Urothelium cell line (cell line): ENCODE measurements at places on chromosomes 1 and 21.
A peak's percentile ranks its signal among the peaks of the same experiment; 100 is the strongest.

GRCh38 chr21:44923480-44924084 lies 2.9 kb upstream of the ITGB2 start:
- no peak for DNase-seq

DNA sequence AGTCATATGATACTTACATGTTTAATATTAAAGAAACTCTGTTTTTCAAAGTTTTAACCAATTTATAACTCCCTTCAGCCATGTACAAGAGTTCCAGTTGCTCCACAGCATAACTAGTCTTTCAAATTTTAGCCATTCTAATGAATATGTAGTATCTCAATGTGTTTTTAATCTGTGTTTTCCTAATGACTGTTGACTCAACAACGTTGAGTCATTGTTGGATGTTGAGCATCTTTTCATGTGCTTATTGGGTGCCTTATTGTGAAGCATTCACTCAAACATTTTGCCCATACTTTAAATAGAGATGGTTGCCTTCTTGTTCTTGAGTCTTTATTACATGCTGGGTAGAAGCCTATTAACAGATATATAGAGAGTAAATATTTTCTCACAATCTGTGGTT lies 240.2 kb upstream of the LYPLAL1 start:
- no peak for DNase-seq

DNA sequence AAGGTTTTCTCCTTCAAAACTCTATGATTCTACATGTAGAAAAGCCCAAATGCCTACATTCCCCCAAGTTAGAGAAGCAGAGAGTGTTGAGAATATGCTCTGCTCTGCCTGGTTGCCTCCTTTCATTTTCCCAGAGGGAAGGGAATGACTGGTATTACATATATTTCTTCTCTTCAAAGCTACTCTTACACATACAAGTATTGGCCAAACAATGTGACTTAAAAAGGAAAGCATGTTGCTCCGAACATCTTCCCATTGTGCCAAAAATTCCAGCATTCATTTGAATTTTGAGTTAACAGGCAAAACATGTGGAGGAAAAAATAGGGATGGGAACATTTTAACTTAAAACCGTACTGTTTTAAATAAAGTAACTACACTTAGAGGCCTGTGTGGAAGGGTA lies 125.2 kb downstream of the COQ8A start:
- DNase-seq: no peak

GRCh38 chr1:96104906-96105305 lies 616.7 kb upstream of the PTBP2 start:
- DNase-seq: no peak

- DNase-seq: no peak
Measured at GRCh38 chr21:46100426-46100825, 2.5 kb downstream of the COL6A2 start.

- no peak for DNase-seq
Measured at GRCh38 chr21:25501996-25502665, 105.2 kb downstream of the MRPL39 start.

GRCh38 chr1:101317590-101317989 lies 80.8 kb downstream of the S1PR1 start:
- DNase-seq: no peak

GRCh38 chr1:22654692-22655091 lies 1.7 kb downstream of the C1QB start:
- DNase-seq: no peak

GRCh38 chr1:5721634-5722215 lies 270.5 kb downstream of the NPHP4 start:
- DNase-seq: no peak

DNA sequence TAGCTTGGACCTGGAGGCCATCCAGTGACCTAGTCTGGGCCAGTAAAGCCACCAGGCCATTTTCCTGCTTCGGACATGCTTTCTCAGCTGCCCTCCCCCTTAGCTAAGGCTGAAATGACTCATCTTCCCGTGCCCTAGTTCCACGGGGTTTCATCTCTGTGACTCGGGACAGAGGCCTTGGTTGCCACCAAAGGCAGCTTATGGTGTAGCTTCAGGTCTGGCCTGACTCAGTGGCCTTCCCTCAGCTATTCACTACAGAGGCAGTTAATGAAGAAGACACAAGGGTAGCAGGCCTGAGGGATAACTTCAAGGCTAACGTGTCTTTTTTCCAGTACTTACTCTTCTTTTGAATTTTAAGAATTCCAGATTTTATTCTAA lies 82.4 kb downstream of the PBX1 start:
- DNase-seq: no peak

DNA sequence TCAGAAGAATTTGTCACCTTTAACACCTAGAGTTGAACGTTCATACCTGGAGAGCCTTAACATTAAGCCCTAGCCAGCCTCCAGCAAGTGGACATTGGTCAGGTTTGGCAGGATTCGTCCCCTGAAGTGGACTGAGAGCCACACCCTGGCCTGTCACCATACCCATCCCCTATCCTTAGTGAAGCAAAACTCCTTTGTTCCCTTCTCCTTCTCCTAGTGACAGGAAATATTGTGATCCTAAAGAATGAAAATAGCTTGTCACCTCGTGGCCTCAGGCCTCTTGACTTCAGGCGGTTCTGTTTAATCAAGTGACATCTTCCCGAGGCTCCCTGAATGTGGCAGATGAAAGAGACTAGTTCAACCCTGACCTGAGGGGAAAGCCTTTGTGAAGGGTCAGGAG lies 52.3 kb downstream of the UBE4B start:
- no peak for DNase-seq

GRCh38 chr1:161048949-161049722 lies 3.4 kb upstream of the USF1 start:
- DNase-seq: no peak

- no peak for DNase-seq
Measured at GRCh38 chr21:17708522-17709265, 96.0 kb upstream of the BTG3 start.

DNA sequence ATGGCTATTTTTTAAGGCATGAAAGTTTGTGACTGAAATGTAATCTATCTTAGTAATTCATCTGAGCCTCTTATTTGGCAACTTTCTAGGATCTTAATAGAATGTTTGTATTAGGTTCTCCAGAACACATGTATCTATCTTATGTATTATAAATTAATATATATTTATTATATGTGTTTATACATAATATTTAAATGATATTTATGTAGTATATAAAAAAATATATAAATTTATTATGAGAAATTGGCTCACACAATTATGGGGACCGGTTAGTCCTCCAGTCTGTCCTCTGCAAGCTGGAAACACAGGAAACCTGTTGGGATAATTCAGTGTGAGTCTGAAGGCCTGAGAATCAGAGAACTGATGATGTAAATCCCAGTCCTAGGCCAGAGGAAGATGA lies 155.7 kb downstream of the AMY1C start:
- DNase-seq: no peak

DNA sequence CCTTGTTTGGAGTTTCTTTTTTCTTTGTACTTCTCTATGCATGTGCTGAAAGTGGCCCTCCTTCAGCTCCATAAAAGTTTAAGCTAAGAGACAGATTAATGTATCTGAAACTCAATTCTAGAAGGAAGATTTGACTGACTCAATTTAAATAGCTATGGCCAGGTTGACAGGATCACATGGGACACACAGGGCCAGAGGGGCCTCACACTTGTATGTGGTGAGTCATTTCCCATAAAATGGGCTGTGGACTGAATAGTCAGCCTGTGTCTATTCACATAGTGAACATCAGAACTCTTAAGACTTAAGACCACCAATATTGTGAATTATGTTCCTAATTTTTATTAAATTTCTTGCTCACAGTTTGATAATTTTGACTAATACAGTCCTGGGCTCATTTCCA lies 45.7 kb upstream of the DEPDC1 start:
- DNase-seq: peak; percentile 52

GRCh38 chr1:24545662-24546061 lies 10.2 kb upstream of the NCMAP start:
- DNase-seq: no peak

DNA sequence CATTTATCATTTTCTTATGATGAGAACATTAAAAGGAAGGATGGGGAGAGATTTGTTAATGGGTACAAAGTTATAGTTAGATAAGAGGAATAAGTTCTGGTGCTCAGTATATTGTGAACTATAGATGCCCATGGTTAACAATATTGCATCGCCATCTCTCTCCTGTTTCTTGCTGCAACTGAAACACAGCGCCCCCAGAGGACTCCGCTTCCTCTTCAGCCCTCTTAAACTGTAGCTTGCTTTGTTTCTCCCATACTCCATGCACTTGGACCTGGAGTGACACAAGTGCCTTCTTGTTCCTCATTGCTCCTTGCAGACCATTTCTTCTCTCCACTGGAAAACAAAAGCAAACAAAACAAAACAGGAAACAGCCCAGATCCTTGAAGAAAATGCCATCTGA lies 70.1 kb upstream of the NTPCR start:
- DNase-seq: peak; percentile 31

DNA sequence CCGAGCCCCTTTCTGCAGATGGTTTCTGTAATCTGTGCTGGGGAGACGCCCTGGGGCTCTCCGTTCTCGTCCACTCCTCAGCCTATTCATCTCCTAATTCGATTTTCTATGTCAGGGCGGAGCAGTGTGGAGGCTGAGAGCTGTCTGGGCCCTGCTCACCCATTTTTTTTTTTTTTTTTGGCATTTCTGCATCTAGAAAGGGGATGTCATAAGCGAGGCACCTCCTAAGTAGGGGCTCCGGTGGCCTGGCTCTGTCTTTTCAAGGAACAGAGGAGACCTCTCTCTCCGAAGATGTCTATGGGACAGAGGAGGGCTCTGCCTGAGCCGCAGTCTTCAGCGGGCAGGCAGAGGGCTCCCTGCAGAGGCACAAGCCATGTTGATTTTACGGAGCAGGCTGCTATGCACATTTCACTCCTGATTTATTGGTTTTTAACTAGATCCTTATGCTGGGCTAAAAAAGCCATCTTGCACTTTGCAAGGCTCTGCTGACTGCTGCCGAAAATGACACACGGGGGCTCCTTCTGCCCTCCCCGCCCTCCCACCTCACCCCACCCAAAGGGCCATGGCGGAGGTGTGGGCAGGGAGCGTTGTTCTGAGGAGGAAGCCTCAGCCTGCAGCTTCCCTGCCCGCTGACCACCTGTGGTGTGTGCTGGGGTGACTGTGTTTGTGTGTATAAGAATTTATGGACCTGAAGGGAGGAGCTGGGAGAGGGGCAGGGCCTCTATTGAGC lies 71.0 kb downstream of the FOXD2 start:
- DNase-seq: no peak

- DNase-seq: no peak
Measured at GRCh38 chr1:84025966-84026365, 27.0 kb upstream of the TTLL7 start.

DNA sequence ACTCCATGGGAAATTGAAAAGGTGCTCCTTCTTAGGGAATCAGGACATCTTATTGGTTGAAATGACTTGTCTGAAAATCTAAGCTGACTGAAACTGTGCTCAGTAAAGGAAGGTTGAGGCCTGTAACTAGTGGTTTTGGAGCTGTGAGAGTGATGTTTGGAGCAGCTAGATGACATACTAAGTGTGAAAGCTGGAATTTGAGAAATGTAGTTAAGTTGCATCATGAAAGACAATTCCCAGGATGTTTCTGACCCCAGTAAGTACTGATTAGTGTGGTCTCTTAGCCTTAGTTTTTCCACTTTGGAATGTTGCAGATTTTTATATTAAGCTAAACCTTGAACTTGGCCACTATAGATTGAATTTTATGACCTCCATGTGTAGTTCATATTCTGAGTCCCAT lies 154.9 kb downstream of the PAPPA2 start:
- no peak for DNase-seq

- no peak for DNase-seq
Measured at GRCh38 chr1:94666797-94667196, 125.2 kb upstream of the F3 start.

DNA sequence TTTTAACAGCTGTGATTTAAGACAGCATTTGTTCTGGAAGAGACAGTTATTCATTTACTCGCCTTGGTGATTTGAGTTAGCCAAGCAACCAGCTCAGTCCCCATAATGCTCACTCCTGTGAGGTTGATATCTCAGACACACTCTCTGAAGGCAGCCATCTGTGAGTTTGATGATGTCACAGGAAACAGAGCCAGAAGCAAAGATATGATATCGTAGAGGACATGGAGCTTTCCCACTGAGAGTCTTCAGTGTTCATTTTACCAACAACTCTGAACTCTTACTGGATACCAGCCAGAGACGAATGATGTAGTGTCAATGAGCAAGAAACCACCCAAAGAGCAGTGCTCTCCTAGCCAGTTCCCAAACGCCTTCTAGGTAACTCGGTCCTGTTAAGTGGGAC lies 219.4 kb downstream of the SLC35F3 start:
- DNase-seq: no peak

DNA sequence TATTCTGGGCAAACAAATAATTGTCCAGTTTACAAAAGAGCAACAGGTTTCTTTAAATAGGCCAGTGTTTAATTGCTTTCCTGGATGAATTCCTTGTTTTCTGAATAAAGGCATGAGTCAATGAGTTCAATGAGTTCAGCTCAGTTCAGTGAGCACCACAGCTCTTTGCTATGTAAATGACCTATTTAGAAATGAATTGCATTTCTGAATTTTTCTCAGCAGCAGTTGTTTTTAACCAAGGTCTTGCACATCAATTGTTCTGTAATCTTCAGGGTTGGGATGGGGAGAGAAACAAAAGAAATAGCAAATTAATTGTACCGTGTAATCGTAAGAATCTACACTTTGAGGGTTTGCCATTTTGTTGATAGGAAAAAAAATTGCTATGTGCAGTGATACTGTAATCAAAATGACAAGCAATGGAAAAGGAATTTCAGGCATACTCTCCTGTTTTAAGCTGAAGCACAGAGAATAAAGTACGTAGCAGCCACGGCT lies 45.7 kb downstream of the MIS18A start:
- DNase-seq: no peak

GRCh38 chr1:245079021-245079609 lies 75.7 kb upstream of the KIF26B start:
- no peak for DNase-seq

DNA sequence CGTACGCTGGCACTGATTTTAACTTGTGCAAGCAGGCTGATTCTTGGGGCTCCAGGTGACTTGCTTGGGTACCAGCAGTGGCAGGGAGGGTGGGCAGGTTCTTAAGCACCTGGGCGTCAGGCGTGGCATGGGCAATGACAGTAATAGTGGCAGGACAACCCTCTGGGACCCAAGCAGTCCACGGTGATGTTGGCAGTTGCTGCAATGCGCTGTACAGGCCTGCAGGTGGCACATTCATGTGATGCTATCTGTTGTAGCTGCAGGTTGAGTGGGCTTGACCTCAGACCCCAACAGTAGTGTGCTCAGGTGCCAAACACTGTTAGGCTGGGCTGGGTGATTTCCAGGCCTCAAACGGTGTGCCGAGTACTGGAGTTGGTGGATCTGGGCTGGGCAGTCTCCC lies 10.2 kb upstream of the OR10J4 start:
- DNase-seq: no peak

- peak; percentile 48 for DNase-seq
Measured at GRCh38 chr21:38913120-38913892, 107.6 kb downstream of the ETS2 start.

- DNase-seq: no peak
Measured at GRCh38 chr1:219434285-219434922, 178.5 kb downstream of the ZC3H11B start.

DNA sequence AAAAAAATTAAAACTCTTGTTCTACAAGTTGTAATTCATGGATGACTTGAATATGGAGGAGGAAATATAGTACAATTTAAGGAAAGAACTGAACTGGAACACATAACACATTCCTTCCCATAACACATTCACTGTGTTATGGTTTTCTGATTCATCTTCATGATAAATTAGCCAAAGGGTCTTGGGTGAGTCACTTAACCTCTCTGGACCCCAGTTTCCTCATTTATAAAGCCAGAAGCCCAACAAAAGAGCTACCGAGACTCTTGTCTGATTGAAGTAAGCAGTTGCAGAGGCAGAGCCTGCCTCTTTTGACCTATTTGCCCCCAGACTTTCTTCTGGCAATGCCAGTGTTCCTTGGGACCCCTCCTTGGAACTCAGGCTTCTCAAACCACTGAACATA lies 161.9 kb upstream of the KCTD3 start:
- no peak for DNase-seq
